Right ventricle myocardium inferior (tissue), 1 donor: ENCODE measurements at places on chromosomes 3 and 15.

- no peak for DNase-seq
Observed at GRCh38 chr3:38253704-38254103, 11.9 kb upstream of the SLC22A13 start.

GRCh38 chr3:148243609-148244008 is 454.1 kb upstream of the AGTR1 start:
- no peak for DNase-seq

DNA sequence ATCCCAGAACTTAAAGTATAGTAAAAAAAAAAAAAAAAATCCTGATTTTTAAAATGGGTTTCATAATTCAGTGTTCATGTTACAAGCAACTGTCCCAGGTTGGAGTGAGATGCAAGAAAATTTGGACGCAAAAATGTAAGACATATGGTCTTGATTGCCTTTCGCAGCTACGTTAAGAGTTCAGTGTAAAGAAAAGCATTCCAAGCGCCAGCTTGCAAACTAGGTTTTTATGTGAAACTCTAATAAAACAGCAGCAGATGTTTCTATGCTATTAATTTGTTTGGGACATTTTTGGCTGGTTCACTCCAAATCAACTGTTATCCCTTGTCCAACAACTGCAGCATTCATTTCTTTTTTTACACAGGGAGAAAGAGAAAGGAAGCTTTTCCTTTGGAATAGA is 957.8 kb downstream of the ROBO1 start:
- no peak for DNase-seq

DNA sequence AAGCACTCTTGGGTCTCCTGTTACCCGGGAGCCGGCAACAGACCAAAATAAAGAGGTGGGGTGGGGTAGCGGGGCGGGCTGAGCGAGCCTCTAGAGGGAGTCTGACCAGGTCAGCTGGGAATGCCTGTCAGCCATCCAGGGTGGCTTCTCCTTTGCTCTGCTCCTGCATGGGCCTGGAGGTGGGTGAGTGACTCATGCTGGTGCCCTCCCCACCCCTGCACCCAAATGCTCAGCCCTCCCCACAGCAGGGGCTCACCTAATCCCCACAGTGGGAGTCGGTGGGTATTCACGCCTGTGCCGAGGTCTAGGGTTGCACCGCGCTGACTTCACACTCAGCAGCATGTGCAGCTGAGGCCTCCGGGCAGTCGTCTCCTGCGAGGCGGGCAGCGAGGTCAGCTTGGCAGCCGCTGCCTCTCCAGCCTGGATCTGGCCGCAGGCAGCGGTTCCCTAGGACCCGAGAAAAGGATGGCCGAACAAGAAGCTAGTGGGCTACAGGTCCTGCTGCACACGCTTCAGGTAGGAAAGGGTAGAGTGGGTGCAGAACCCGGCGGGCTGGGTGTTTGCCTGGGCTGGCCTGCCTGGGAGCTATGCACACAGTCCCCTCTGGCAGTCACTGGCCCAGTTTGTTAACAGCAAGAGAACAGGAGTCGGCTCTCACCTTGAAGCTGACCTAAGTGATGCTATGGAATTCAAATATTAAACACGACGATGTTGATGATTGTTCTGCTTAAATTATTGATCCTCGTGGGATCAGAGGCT is at the start of gene AGBL1:
Gene AGBL1 (plus strand): TSS at position 364 of the 759 bp plus-strand sequence.
- peak; percentile 53 for DNase-seq

DNA sequence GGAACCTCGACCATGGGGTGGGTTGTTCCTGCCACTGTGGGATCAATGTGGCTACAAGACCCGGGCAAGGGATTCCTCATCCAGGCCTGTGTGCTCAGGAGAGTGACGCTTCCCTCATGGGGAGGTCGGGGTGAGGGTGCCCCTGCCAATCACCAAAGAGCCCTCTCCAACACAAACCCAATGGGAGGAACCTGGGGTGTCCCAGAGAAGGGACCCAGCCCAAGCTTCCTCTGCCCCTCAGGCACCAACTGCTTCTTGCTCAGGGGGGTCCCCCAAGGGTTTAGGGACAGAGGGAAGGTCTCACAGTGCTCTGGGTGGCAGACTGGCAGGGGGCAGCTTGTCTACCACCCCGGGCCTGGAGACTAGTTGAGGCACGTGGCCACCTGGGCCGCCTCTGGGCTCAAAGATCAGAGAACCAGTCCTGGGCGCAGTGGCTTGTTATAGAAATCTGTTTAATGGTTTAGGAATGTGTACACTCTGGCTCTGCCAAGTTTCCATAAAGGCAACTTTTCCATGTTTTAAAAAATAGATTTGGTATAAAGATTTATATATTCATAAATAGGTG is 26.6 kb downstream of the GP9 start:
- DNase-seq = peak; percentile 64

DNA sequence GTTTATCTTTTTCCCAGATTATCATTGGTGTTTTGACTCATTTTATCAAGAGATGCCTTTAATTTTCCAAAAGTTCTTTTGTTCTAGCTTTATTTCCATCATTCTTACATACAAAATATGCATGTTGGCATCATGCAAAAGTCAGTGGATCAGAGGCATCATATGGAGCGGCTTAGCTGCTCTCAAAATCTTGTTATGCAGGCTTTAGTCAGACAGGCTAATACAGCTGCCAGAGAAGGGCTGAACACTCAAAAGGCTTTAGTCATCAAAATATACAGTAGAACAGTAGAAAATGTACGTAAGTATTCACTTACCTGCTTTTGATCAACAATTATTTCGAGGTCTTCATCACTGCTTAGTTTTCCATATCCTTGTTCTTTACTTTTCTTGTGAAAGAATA is 65.5 kb downstream of the PEX5L start:
- DNase-seq = no peak

GRCh38 chr3:188949996-188950395 is 221.8 kb upstream of the TPRG1 start:
- no peak for DNase-seq

DNA sequence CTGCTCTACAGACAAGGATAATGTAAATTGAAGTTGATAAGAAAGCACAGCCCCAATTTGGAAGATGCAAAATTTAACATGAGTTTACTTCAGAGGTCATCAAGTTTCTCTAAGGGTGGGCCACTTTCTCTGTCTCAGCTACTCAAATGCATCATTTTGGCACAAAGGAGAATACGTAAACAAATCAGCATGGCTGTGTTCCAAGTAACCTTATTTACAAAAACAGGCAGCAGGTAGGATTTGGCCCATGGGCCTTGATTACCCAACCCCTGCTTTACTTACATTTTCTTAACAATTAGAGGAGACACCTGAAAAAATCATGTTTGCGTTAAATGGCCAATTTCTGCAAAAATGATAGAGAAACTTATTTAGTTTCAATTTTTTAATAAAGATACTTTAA is 181.7 kb downstream of the GBE1 start:
- DNase-seq = no peak

- DNase-seq = peak; percentile 73
Observed at GRCh38 chr3:42906070-42906847, at the start of gene ZNF662. Gene ZNF662 (plus strand): TSS chr3:42906142. CDS start chr3:42908115, 1,973 bp downstream.

DNA sequence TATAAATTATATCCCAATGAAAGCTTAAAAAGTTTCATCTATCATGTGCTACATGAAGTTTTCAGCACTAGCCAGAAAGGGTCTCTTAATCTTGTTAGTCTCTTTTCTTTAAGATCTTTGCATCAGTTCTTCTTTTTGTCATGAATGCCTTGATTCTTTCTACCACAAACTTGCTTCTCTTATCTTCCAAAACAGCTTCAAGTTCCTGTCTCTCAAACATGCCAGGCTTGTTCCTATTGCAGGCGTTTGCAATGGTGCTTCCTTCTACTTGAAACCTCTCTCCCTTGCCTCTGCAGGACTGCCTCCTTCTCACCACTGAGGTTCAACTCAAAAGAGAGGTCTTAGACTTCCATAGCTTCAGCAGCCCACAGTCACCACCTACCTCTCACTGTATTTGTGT is 104.3 kb upstream of the FRMD4B start:
- DNase-seq = no peak

- DNase-seq = no peak
Observed at GRCh38 chr3:45611628-45612081, 17.1 kb downstream of the LIMD1 start.
